GOT3 (cell line): ENCODE measurements at places on chromosomes 16 and 17.

- DNase-seq, result no peak
These were observed 123.9 kb downstream of the PRKCB start for GRCh38 chr16:23959752-23960072.

DNA sequence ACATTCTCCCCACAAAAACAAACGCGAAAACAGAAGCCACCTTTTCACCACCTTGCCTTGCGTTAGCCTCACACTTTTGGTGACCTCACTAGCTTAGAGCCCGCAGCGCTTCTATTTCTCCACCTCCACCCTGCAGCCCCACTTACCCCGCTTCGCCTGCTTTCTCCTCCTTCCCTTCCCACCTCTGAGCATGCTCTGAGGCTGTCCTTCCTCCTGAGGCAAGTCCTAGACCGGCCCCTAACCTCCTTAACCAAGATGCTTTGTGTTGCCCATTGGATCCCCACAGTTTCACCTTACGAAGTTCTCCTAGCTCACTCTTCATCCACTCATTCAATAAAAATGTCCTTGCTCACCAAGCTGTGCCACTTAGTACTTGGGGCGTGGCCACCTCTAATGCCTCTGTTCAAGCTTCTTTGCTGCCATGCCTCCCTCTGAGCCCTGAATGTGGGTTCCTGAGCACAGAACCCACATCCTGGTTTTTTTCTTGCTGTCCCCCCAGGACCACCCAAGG lies 1.3 kb downstream of the GNGT2 start:
- no peak for DNase-seq

GRCh38 chr17:76561799-76562268 lies 22.0 kb downstream of the PRCD start:
- no peak for DNase-seq

DNA sequence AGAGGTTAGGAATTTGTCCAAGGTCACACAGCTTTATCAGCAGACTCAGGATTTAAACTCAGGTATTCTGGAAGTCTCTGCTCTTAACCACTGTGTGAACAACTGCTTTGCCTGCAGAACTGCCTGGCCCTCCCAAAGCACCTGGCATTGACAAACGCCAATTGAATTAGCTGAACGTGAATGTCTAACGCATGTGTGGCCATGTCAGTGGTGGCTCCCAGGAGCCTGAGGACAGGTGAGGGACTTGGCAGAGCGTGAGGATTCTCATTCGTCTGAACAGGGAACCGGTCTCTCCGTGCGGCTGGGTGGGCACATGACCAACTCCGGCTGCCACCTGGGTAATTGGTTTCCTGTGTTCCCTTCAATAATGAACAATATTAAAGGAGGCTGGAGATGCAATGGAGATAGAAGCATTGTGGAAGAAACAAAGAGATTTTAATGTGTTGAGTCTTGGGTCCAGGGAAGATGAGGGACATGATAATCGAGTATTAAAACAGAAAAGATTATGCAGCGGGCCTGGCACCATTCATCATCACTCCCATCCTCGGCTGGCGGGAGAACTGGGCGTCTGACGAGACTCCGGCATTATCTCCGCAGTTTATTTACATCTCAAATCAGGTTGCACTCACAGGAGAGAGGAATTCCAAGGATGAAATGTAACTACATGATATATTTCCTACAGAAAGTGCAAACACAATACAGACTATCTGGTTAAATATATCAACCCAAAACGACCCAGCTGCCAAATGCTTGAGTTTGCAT lies 113.5 kb downstream of the NPIPB5 start:
- DNase-seq, result no peak

GRCh38 chr16:56919099-56919800 lies 12.7 kb upstream of the HERPUD1 start:
- no peak for DNase-seq

DNA sequence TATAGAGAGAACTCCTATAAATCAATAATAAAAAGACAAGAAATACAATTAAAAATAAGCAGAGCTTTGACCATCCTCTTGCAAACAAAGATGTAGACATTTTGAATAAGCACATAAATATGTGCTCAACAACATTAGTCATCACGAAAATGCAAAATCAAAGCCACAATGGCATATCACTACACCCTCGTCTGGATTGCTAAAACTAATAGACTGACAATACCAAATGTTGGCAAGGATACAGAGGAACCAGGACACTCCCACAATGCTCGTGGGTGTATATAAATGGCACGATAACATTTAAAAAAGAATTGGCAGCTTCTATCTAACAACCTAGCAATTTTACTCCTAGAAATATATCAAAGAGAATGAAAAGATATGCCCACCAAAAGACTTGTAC lies 530.8 kb downstream of the HAPSTR1 start:
- no peak for DNase-seq

- DNase-seq, result no peak
These were observed 560.6 kb downstream of the CDH13 start for GRCh38 chr16:83187405-83187804.

DNA sequence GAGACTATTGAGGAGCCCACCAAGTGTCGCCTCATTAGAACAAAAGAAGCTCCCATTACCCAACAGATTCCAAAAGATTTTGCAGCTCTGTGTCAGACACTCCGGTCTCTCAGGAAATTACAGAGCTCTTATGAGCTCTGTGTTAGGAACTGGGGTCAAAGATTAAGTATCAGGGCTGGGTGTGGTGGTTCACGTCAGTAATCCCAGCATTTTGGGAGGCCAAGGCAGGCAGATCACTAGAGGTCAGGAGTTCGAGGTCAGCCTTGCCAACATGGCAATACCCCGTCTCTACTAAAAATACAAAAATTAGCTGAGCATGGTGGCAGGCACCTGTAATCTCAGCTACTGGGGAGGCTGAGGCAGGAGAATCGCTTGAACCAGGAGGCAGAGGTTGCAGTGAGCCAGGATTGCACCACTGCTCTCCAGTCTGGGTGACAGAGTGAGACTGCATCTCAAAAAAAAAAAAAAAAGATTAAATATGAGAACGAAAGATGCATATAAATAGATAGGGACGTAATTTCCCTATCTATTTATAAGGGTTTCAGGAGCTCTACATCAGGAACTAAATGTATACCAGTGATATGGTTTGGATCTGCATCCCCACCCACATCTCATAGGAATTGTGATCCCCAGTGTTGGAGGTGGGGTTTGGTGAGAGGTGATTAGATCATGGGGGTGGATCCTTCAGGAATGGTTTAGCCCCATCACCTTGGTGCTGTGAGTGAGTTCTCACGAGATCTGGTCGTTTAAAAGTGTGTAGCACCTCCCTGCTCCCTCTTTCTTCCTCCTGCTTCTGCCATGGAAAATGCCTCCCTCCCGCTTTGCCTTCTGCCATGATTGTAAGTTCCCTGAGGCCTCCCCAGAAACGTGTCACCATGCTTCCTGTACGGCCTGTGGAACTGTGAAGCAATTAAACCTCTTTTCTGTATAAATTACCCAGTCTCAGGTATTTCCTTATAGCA lies 111.4 kb downstream of the PRKCA start:
- DNase-seq, result no peak

GRCh38 chr17:8016632-8017424 lies 14.4 kb downstream of the GUCY2D start:
- DNase-seq, result no peak

DNA sequence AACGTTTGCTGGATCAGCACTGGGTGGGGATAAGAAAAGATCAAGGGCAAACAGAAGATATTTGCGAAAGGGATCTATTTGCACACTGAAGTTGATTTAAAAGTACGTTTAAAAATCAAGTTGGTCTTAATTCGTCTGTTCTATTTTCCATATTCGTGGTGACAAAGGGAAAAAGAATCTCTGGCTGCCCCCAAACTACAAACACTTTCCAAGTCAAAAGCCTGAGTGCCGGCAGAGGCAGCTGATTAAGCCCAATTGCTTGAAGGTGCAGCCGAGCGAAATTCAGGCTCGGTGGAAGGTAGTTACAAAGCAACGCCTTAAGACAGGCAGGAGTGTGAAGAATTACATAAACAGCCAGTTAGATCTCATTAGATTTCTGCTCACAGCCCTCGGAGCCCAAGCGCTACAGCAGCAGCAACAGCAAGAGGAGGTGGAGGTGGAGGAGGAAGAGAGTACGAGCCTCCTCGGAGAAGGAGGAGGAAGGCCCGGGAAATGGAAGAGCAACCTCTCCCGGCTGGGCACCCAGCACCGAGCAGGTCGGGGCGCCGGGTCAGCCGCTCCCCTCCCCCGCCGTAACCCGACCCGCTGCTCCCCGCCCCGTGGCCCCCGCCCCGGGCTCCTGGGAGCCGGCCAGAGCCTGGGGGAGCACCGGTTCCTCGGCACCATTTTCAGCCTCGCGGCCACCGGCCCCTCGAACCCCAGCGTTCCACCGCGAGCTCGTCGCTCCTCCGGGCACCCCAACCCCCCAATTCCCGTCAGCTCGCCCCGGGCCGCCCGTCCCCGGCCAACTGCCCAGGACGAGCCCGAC lies 890 bp downstream of the TOB1 start:
- no peak for DNase-seq

DNA sequence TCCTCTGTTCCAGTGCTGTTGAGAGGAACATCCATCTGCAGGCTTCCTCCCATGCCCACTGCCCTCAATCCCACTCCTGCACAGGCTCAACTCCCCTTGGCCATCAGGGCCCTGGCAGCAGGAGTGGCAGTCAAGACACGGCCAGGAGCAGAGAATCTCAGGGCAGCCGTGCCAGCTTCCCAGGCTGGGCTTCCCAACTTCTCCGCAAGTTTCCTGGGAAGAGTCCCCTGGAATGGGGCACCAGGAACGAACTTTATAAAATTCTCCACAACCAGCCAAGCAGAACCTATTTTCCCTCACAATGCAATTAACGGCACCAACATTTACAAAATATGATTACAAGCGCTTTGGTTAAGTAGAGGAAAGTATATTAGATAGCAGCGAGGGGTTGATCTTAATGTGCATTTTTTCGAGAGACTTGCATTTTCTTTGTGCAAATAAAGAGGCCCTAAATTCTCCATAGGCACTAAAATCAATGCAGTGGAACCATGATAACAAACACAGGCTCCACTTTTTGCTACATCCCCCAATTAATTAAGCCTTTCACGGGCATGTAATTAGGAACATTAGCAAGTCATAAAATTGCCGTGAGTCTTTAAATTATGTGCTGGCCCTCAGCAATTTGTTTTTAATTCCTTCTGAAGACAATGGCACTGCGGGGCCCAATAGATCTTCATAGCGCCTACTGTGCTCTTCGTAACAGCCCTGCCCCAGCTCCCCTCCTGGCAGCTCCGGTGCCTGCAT lies 99.9 kb upstream of the LHX1 start:
- no peak for DNase-seq

GRCh38 chr17:63116228-63116627 lies 150.2 kb downstream of the TANC2 start:
- DNase-seq, result no peak

GRCh38 chr17:46790216-46790615 lies 28.3 kb downstream of the WNT3 start:
- DNase-seq, result no peak

DNA sequence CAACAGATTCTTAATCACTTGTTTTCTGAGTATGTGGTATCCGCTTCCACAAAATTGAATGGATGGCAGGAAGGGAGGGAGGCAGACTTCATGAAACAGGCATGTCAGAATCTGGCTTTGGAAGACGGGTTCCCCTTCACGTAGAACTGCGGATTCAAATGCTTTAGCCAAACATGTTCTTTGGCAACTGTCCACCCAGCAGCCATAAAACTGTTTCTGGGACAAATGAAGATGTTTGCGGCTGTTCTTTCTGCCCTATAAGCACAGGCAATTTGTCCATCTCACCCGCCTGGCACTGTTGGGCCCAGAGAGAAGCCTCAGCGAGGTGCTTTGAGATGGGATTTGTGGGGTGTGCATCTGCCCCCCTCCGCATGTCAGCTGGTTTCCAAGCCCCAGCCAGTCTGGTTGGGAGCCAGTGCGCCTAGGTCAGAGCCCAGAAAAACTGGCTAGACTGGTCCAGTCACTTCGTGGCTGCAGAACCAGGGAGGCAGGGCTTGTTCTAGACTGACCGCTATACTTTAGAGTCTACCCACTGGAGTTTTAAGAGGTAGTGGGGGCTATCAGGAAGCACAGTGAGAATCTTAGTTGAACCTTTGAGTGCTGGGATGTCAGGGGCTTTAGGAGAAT lies 6.3 kb downstream of the CRHR1 start:
- DNase-seq, result no peak

GRCh38 chr16:81711657-81712319 lies 67.3 kb upstream of the PLCG2 start:
- peak; percentile 24 for DNase-seq

DNA sequence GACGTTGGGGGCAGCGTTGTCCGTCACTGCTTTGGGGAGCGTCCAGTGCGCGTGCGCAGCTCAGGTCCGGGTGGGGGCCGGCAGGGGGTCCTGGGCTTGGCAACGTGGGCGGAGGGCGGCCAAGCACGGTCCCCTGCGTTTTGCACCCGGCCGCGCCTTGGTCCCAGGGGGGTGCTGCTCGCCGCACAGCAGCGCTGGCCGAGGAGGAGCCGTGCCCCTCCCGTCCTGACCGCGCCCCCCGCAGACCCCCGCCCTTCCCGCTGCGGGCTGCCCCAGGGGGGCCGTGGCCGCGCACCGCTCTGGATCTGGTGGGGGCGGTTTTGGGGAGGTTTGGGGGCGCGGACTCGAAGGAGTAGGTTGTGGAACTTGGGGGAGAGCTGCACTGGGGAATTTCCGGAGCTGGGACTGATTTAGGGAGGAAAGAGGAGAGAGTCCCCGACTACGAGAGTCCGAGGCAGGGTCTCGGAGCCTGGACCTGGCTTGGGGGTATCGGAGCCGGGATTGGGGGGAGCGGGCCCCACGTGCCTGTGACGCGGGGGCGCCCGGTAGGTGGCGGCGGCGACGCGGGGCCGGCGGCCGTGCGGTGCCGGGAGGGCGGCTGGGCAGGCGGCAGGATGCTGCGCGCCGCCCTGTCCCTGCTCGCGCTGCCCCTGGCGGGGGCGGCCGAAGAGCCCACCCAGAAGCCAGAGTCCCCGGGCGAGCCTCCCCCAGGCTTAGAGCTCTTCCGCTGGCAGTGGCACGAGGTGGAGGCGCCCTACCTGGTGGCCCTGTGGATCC lies at the start of gene SLC9A5:
SLC9A5 (plus strand) TSS at position 579 of the 777 bp plus-strand sequence; CDS start at position 615, 36 bp downstream.
- DNase-seq, result no peak

DNA sequence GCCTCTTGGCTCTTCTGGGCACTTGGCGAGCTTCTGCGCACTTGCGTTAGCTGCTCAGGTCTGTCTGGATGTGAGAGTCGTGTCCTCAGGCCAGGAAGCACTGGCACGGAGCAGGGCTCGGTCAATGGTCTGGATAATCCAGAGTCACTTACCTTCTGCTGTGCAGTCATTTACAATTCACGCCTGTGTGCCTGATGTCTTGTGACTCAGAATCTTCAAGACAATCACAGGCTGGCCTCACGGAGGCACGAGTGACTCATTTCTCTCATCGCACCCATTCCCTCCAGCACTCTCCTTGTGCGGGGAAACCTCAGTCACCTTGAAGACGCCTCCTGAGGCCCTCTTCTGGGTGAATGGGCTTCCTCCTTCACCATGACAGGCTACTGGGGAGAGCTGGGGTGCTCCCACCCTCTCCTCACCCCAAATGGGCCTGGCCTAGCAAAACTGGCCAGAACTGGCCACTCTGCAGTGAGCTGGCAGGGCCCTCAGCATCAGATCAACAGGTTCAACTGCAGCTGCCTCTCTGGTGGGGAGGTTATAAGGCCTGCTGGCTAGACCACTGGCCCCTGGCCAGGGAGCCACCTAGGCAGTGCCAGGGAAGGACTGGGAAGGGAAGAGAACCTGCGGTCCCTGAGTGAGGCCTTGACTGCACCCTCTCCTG lies 1.9 kb upstream of the CAPN15 start:
- peak; percentile 16 for DNase-seq
